ENCODE measurements at places on chromosomes 7 and 10. TPM values are rescaled to one million over a fixed set of nuclear protein-coding genes. Genes with fewer than 3 reads are reported as not detected.

The HABP2 gene
- total RNA-seq: not detected

The UBE2D4 gene
- total RNA-seq: 14.6 TPM

The CYP2C8 gene
- total RNA-seq: 0.07 TPM

The EIF5AL1 gene
- total RNA-seq: 0.13 TPM

The C7orf57 gene
- not detected for total RNA-seq

The DYNC1I1 gene
- total RNA-seq: 1.5 TPM

The PLEKHS1 gene
- total RNA-seq: not detected

The NPY gene
- 2.3 TPM for total RNA-seq

The WDFY4 gene
- total RNA-seq: not detected

The SPDYE2 gene
- total RNA-seq: not detected

The PLXDC2 gene
- total RNA-seq: 12.7 TPM

The INHBA gene
- total RNA-seq: 67.4 TPM

The AOC1 gene
- total RNA-seq: not detected

The OR6V1 gene
- total RNA-seq: not detected

The CELF2 gene
- total RNA-seq: 18.1 TPM

The LRRD1 gene
- 0.07 TPM for total RNA-seq

The KIAA1217 gene
- 2.7 TPM for total RNA-seq

The CABCOCO1 gene
- 0.26 TPM for total RNA-seq

The ADIRF gene
- 116 TPM for total RNA-seq

The ATP6V1F gene
- 101 TPM for total RNA-seq

The SEC61G gene
- 239 TPM for total RNA-seq

The SUGCT gene
- total RNA-seq: 8.4 TPM

The TDRD1 gene
- total RNA-seq: 0.13 TPM

The POLR2J2 gene
- 3.7 TPM for total RNA-seq

The TCERG1L gene
- not detected for total RNA-seq

The SLC13A1 gene
- not detected for total RNA-seq

The CFAP46 gene
- total RNA-seq: 0.20 TPM

The VWA2 gene
- not detected for total RNA-seq

The GPRIN2 gene
- not detected for total RNA-seq

The UCMA gene
- not detected for total RNA-seq

The CHAT gene
- total RNA-seq: not detected

The IFIT1 gene
- 22.2 TPM for total RNA-seq

The VSTM4 gene
- 8.2 TPM for total RNA-seq

The PIP gene
- not detected for total RNA-seq

The AASS gene
- total RNA-seq: 34.3 TPM

The PIP4K2A gene
- 36.0 TPM for total RNA-seq

The PIK3CG gene
- 0.03 TPM for total RNA-seq

The ADCY1 gene
- 0.26 TPM for total RNA-seq

The NPY4R gene
- 0.07 TPM for total RNA-seq

The NPSR1 gene
- total RNA-seq: not detected

The SLC26A3 gene
- not detected for total RNA-seq

The CALML3 gene
- not detected for total RNA-seq

The SPDYE8 gene
- total RNA-seq: not detected

The ACTL6B gene
- not detected for total RNA-seq

The SPDYE9 gene
- not detected for total RNA-seq

The NFE2L3 gene
- total RNA-seq: 3.0 TPM

The PRPS1L1 gene
- not detected for total RNA-seq

The CARD11 gene
- not detected for total RNA-seq

The PCLO gene
- 0.03 TPM for total RNA-seq

The PRLHR gene
- not detected for total RNA-seq

The CPA2 gene
- total RNA-seq: not detected

Measured in smooth muscle cell of the pulmonary artery (primary cell).